RWPE1 (cell line): ENCODE measurements at places on chromosomes 6 and 20.

DNA sequence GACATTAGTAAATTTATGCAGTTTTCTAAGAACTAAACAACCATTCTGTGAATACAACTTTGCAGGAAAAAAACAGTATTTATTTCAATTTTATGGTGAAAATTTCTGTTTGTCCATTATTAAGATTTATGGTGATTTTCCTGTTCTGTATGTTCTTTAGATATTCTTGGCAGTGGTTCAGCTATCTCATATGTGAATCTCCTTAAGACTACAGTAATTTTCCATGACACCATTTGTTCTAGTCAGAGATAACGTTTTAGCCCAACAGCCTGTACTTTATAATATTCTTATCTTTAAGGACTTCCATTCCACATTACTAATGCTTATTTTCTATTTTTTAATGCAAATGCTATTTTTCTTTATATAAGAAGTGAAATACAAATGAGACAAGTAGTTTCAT lies 504.0 kb downstream of the RFPL4B start:
- DNase-seq: no peak

DNA sequence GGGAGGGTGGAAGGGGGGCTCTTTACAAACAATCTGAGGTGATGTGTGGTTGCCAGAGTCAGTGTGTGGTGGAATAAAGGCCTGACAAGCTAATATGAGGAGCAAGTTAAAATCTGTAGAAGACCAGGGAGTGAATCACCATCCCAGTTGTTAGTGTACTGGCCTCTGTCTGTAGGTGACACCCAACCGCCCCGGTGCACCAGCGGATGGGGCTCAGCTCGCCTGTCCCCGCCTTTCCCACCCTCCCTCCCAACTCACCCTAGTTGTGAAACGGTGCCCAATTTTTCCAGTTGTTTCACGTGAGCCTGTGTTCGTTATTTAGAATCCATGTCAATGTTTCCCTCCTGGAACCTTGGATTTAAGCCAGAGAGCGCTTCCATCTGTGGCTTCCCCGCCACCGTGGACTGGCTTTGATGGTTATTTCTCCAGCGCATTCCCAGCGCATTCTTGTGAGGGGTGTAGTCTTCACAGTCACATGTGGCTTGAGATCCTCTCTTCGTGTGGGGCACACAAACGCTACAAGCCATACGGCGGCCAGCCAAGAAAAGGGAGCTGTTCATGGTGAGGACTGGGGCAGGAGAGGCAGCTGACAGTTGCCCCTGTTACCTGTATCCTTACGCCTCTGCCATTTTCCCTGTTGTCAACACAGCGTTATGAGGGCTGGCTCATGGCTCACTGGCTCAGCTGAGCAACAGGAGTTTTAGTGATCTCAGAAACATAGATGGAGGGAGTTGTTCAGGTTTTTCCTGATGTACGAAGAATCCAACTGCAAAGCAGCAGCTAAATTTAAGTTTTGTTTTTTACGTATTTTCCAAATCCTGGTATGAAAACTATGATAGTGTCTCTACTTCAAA lies 137.6 kb downstream of the ZDHHC14 start:
- no peak for DNase-seq

DNA sequence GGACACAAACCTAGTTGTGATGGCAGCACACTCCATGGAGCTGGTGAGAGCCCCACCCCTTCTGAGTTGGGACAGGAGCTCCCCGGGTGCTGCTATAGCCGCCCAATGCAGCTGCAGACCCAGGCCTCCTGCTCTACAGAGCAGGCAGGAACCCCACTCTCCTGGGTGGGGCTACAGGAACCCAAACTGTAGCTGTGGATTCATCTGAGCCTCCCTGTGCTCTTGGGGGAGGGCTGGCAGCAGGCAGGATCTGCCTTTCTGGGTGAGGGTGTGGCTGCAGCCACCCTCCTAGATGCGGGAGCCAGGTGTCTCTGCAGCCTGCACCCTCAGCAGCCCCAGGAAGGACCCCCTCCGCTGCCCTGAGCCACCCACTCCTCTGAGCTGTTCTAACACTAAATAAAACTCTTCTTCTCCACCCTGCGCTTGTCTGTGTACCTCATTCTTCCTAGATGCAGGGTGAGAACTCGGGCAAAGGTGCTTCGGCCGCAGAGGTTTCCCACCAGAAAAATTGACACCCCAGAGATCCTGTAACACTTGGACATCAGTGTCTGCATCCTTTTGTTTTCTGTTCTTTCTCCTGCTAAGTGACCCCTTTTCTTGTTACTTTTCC lies 55.2 kb upstream of the KIF13A start:
- DNase-seq: no peak

GRCh38 chr6:33421344-33421643 lies 1.4 kb downstream of the SYNGAP1 start:
- no peak for DNase-seq

- DNase-seq: no peak
Measured at GRCh38 chr6:116877743-116878142, 701 bp downstream of the RFX6 start.

DNA sequence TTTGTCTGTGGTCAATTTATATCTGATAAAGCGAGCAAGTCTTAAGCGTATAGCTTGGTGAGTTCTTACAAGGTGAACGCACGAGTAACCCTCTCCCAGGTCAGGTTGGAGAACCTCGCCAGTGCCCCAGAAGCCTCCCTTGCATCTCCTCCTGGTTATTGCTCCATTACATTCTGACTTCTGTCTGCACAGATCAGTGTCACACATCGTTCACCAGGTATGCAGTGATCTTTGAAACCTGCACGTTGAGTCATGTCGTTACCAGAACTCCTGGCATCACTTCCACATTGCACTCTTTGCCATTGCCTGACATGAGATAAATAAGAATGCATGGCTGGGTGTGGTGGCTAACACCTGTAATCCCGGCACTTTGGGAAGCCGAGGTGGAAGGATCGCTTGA lies 44.2 kb downstream of the AKAP12 start:
- DNase-seq: peak; percentile 15

GRCh38 chr20:43167615-43168014 lies 22.1 kb downstream of the PTPRT start:
- no peak for DNase-seq

DNA sequence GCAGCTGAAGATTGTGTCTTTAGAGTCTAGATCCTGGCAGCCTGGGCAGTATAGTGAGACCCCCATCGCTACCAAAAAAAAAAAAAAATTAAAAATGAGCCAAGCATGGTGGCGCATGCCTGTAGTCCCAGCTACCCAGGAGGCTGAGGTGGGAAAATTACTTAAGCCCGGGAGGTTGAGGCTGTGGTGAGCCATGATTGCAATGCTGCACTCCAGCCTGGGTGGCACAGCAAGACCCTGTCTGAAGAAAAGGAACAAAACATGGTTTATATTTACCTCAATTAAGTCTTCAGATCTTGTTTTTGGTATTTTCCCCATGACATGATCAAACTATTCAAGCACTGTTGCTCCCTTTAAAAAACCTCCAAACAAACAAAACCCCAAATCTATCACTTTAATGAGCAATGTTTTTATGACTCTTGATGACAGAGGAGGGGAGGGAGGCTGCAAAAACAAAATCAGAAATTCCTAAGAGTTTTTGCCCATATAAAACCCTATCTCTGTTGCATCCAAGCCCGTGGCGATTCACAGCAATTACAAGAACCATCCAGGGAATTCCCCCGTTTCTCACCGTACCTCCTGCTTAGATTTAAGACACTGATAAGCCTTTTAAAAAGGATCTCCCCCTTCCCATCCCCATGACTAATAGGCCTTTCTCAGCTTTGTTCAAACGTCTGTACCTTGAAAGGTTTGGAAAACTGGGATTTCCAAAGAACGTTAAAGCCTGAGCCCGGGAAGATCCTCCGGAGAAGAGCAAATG lies 259.9 kb downstream of the BMP7 start:
- peak; percentile 69 for DNase-seq

DNA sequence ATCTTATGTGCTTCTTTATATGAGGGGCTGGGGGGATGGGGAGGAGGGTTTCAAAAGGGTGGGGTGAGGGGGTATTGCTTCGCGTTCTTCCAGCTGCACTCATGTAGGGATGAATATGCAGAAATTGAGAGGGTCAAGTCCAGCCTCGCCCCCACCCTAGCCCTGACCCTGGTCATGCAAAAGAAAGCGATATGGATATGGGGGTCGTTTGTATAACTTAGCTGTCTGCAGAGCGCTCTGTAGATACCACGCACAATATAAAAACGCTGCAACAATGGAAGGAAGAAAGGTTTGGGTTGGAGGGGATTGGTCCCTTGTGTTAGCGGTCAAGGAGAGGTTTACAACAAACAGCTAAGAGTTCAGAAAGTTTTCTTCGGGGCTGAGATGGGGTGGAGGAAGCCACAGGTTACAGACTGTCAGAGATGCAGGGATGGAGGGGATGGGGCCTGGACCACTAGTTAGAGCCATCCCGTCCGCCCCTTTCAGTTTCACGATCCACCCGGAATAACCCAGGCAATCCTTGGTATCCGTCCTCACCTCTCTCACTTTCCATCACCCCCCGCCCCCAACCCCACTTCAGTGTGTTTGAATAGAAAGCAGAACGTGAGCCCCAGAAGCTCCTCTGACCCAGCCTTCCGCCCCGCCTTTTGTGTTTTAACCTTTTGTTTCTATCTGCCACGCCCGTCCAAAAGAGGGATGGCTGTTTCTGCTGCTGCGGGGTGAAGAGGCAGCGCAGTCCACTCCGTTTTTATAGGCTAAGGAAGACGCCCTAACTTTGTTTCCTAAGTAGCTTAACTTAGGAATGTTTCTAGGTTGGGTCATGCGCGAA lies 73.5 kb downstream of the SOX4 start:
- no peak for DNase-seq

DNA sequence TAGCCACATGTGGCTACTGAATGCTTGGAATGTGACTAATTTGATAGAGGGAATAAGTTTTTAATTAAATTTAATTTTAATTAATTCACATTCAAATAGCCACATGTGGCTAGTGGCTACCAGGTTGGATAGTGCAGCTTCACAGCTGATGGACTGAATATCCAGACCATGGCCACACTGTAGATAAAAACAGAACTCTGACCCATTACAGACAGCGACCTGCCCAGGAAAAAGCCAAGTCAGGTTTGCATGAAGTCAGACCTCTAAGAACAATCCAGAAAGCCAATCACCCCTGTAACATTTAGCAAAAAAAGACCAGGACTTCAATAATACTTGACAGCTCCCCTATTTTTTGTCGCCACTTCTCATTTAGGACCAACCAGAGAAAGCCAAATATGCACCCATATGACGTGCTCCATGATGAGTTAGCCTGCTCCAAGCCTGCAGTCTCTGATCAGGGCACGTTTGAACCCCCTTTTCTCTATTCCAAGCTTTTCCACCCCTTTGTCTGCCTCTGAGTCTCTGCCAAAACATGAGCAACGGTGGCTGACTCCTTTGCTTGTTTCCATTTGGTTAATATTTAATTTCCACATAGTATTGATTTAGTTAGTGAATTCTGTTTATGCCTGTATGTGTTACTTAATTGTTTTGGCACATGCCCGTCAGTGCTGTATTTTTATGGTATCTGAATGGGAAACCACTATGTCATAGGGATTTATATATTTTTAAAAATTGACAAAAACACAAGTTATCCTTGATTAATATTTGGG lies 636.3 kb downstream of the UTRN start:
- no peak for DNase-seq

- DNase-seq: no peak
Measured at GRCh38 chr6:157557559-157557958, 176.6 kb downstream of the ZDHHC14 start.

DNA sequence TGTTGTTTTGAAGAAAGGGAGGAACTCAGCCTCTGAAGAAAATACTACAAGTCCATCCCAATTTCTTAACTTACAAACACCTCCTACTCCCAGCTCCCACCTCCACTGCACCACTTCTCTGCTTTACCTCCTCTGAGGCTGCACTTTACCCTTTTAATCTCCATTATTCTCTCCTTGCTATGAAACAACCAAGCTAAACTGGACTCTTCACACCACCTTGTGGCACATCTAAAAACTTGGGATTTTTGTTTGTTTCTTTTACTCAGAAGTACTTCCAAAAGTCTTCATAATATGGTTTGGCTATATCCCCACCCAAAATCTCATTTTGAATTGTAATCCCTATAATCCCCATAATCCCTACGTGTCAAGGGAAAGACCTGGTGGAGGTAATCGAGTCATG lies 142.2 kb downstream of the MOXD1 start:
- DNase-seq: no peak

DNA sequence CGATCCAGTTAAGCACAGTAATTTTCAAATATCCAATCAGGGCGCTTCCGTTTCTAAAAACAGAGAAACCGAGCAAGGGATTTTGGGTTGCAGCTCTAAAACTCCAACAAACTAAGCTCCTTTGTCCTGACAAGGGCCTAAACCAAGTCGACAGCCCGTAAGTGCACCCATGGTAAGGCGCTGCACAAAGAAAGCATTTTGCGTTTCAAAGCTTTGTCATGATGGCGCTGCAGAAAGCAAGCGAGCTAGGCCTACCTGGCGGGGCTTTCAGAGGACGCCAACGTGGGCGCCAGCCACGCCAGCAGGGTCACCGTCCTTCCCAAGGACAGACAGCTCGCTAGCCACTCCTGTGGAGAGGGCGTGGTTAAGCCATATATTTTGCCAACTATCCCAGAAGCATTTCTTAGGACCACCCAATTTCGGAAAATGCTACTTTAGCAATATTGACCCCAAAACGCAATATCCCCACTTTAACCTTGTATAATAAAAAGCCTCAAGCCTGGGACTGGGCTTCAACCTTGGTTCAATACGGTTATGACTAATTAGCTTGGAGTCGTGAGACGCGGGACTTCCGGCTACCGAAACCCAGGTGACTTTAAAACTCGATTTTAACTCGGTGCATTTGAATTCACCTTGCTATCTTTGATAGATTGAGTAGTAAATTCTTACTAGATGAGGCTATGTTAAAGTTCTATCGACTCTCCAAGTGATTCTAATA lies 53.8 kb downstream of the TRIM38 start:
- DNase-seq: no peak

GRCh38 chr6:16004934-16005679 lies 123.8 kb upstream of the MYLIP start:
- DNase-seq: no peak

DNA sequence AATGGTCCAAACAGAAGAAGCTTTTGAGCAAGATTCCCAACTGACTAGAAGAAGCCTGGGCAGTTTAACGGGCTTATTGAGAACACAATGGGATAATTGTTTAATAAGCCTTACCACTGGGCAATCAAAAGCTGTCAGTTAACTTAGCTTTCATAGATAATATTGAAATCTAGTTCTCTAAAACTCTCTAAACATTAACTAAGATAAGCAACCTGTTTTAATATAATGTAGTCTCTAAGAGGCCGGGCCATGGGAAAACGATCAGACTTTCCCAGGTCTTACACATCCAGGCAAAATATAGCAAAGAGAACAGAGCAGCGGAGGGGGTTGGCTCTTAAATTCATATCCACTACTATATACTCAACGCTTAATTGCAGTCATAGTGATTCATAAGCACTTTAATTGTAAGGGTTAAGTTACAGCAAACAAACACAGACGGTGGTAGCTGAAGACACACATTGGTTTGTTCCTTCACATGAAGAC lies 128.0 kb upstream of the FAM83B start:
- DNase-seq: no peak

GRCh38 chr20:10465135-10465534 lies 30.0 kb downstream of the SLX4IP start:
- no peak for DNase-seq

DNA sequence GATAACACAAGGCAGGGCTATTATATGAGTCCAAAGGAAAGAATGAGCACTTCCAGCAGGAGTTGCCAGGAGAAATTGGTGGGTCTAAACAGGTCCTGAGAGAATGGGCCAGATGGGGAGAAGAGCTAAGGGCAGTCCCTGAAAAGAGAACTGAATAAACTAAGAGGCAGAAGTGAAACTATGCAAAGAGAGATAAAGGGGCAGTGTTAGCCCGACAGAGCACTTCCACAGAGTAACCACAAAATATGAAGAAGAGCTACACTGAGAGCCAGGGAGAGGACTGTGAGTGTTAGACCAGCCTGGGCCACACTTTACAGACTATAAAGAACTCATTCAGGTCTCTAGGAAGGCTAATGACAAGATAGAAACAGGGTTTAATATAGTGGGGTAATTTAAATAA lies 43.8 kb downstream of the RALGAPA2 start:
- no peak for DNase-seq
